WERI-Rb-1 (cell line): ENCODE measurements at places on chromosomes 6 and 20.

DNA sequence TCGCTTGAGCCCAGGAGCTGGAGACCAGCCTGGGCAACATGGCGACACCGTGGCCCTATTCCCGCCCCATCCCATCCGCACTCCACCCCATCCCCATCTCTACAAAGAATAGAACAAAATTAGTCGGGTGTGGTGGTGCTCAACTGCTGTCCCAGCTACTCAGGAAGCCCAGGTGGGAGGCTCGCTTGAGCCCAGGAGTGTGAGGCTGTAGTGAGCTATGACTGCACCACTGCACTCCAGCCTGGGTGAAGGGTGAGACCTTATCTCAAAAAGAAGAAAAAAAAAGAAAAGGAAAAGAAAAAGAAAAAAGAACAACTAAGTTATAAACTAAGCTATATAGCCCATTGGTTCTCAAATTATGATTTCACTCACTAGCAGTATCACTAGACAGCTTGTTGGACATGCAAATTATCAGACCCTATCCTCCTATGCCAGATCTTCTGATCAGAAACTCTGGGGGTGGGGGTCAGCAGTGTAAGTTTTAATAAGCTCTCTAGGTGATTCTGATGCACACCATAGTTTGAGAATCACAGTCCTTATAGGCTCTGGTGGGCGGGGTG, 491 bp upstream of the ITCH start:
- no peak for DNase-seq

- no peak for DNase-seq
These were observed 17.0 kb downstream of the SPAG4 start for GRCh38 chr20:35632539-35633115.

DNA sequence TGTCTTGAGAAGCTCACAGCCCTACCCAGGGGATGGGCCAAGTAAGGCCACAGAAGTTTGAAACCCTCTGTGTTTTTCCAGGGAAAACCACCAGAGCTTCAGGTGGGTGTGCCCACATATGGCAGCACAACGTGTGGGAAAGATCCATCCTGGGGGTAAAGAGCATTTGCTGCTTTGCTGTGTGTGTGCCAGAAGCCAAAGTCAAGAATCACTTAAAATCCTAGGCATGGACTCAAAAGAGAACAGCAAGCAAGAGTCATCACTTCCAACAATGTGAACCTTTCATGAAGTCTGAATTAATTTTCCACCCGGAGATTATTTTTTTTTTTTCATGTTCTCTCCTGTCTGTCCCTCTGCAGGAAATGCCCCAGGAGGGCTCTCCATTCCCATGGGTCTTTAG, 308.2 kb upstream of the SGK1 start:
- peak; percentile 35 for DNase-seq

- no peak for DNase-seq
These were observed 121.2 kb downstream of the ADAT2 start for GRCh38 chr6:143329323-143329722.

DNA sequence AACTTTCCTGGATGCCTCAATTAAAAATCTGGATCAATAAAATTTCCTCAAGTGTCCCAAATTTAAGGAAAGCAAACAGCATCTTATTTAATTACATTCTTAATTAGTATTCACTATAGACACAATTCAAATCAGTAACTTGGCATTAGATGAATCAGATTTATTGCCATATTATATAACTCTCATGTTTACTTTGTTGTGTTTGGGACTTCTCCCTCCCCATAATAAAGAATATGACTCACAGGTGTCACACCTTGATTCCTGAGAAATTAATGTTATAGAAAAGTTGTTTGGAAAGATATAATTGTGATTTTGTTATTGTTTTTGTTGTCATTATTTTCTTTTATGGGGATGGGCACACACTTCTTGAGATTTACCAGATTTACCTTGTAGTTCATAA, 18.4 kb downstream of the EYA4 start:
- DNase-seq, result no peak

GRCh38 chr6:93420163-93420795, 920 bp upstream of the EPHA7 start:
- DNase-seq, result no peak

DNA sequence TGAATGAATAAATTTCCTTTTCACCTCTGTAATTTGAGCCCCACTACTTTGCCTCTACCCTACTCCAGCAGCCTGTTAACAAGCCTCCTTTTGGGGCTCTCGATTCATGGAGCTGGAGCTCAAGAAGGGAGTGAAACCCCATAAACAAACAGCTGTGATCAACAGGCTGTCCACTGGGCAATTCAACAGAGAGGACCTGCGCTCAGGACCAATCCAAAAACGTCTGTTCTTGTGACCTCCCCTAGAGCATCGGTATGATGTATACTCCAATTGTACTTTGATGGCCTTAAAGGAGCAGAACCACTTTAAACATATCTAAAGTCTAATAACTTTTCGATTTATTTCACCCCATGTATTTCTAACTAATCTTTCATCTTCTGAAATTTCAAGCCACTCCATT, 37.4 kb downstream of the HIVEP2 start:
- DNase-seq, result no peak

- no peak for DNase-seq
These were observed 355.5 kb upstream of the TSHZ2 start for GRCh38 chr20:52616629-52617028.

DNA sequence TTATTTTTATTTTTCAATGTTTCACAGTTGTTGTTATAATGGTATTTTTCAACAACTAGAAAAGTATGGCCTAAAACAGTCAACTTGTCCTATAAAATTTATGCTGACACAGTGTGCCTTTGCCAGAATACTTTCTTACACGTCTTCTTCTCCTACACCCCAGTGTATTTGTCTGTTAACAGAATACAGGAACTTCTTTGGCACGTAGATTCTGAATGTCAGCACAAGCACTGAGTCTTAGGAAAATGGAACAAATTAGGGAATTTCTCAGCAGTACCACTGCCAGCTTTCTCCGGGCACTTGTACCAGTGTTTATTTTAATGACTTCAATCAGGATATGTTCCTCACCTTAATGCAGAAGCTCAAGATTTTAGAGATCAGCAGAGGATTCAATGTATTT, 26.7 kb upstream of the AKIRIN2 start:
- no peak for DNase-seq

- DNase-seq, result no peak
These were observed 5.1 kb downstream of the MOCS1 start for GRCh38 chr6:39929039-39929732.

- no peak for DNase-seq
These were observed 603.9 kb downstream of the HDGFL1 start for GRCh38 chr6:23173234-23173633.

- no peak for DNase-seq
These were observed 126.9 kb downstream of the ID4 start for GRCh38 chr6:19964115-19964514.
